ENCODE measurements at places on chromosomes 11 and 22.

DNA sequence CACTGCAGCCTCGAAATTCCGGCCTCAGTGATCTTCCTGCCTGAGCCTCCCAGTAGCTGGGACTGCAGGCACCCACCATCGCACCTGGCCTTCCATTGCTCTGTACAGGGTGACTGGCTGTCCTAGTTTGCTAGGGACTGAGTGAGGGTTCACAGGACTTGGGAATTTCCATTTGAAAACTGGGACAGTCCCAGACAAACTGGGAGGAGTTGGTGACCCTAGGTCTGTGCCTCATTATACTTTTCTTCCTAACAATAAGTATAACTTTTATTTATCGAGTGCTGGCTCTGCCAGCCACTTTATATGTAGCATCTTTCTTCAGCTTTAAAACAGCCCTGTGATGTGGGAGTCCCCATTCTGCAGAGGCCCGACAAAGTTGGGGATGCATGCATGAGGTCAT, 25.5 kb downstream of the TCP11L1 start:
- no peak for DNase-seq

DNA sequence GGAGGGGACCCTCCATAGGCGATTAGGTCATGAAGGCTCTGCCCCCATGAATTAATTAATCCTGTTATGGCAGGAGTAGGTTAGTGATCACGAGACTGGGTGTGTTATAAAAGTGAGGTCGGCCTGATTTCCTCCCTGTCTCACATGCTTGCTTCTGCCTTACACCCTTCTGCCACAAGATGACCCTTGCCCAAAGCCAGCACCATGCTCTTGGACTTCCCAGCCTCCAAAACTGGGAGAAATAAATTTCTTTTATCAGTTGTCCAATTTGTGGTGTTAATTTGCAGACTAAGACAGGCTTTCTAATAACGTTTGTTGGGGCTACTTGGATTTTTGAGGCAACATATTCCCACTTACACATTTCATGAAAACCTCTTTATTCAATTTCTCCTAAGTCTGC, 23.4 kb upstream of the ALDH3B2 start:
- DNase-seq: no peak

DNA sequence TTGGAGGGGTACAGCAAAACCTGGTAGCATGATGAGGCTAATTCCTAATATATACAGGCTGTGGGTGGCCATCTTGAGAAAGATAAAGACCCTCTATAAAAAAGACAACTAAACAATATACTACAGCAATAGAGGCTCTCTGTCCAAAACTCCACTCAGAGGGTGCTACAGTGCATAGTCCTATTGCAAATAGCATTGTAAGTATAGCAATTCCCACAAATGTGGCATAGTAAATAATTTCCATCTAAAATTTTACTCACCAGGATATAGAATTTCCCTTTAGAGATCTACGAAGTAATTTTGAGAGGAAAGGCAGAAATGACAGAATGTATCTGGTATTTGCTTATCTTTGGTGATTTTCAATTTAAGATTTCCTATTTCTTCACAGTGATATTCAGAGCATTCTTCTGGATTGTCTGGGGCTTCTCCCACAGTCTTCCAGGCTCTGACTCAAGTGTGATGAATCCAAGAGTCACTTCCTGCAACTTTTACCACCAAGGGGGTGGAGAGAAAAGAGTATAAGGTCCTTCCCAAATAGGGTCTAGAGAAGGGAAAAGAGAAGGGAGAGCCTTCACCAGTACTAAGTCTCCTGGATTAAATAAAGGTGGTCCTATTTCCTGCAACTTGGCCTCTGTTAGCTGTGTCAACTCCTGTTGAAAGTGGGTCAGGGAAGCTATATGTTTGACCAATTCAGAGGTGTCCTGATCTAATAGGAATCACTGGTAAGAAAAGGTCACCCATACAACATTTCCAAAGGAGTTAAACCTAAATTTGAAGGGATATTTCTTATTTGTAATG, 1054.7 kb upstream of the CNTN5 start:
- DNase-seq: no peak

DNA sequence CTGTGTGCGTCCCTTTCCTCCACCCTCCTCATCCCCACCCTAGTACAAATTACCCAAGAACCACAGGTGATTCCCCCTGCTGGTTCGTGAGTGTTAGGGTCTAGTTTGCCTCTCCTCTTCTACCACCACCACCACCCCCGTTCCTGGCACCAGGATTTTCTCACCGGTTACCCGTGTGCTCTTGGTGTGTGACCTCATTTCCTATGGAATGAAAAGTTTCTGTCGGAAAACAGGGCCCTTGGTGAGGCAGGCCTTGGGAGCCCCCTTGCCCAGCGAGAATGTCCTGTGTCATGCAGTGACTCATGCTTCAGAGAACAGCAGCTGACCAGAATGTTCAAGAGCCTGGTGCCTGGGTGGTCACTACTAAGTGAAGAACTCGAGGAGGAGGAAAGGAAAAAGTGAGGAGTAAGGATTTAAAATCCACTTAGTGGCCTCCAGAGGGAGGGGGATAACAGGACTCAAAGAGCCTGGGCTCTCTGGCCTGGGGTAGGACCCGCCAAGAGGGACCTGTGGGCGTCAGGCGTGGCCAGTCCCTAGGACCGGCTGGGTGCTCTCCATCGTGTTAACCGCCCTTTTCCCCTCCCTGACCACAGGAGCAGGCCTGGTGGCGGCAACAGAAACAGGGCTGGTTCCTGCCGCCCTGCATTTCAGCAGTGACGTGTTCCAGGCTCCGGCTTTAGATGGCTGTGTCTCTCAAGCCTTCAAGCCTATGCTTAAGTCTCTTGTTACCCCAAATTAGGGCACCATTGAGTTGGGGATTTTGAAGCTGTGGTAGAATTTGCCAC, 30.2 kb downstream of the C22orf31 start:
- no peak for DNase-seq

GRCh38 chr11:70883973-70884623, 368.3 kb downstream of the SHANK2 start:
- no peak for DNase-seq

- no peak for DNase-seq
Measured at GRCh38 chr11:79852176-79852575, 411.3 kb upstream of the TENM4 start.

DNA sequence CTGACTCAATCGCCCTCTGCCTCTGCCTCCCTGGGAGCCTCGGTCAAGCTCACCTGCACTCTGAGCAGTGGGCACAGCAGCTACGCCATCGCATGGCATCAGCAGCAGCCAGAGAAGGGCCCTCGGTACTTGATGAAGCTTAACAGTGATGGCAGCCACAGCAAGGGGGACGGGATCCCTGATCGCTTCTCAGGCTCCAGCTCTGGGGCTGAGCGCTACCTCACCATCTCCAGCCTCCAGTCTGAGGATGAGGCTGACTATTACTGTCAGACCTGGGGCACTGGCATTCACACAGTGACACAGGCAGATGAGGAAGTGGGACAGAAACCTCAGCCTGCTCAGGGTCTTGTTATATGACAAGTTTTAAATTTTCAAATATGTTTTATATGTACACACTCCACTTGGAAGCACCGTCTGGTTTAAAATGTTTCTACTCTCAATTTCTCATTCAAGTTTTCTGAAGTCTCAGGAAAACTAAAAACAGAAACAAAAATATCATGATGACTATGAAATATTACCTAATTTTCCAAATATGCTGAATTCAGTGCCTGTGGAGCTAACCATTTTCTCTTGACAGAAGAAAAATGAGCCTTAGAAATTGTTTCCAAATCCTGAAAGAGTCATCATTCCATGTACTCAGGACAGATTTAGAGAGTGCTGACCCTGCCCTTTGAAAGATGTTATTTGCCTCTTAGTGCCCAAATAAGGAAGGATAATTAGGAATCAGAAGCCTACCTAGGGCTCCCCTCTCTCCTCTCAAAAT, 48.8 kb upstream of the TOP3B start:
- DNase-seq: no peak

- no peak for DNase-seq
Measured at GRCh38 chr11:2217211-2218030, 45.8 kb upstream of the TH start.

DNA sequence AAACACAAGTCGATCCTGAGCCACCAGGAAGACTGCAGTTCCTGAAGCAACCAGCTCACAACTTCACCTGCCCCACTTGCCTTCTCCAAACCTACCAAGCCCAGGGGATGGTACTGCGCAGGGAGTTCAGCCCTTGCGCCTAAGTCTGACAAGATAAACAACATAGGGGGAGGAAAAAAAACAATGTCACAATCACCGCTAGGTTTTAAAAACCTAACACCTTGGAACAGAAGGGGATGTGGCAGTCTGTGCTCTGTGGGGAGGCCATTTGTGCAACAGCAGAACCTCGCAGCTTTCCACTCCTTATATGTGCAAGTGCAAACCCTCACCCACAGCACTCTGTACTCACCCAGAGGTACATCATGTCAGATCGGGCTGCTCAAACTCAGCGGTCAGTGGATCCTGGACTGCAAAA, 134.2 kb downstream of the RBFOX2 start:
- no peak for DNase-seq

DNA sequence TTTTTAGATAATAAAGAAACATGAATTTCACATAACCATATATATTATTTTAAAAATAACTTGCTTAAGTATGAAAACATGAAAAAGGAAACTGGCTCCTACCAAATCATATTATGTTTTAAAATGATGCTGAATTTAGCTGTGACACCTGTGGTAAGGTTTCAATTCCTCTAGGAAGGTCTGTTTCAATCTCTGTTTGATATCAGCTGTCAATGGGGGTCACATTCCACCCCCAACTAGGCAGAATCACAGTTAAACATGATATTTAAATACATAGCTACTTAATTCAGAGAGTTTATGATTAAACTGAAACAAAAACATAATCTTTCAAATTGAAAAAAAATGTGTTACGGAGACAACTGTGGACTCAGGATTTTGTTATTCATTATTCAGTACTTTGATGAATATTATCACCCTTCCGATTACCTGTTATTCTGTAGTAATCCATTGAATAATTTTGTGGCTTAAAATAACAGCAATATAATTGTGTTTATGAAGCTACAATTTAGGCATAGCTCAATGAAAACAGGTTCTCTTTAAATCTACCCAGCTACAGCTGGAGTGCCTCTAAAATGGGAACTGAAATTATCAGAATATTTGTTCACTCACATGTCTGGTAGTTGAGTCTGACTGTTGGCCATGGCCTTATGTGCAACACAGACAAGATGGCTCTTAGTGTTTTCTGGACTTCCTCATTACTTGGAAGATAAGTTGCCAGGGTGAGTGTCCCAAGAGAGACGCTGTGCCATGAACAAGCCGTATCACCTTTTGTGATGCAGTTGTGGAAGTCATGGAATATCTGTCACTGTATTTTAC, 244.6 kb upstream of the ANO3 start:
- no peak for DNase-seq

DNA sequence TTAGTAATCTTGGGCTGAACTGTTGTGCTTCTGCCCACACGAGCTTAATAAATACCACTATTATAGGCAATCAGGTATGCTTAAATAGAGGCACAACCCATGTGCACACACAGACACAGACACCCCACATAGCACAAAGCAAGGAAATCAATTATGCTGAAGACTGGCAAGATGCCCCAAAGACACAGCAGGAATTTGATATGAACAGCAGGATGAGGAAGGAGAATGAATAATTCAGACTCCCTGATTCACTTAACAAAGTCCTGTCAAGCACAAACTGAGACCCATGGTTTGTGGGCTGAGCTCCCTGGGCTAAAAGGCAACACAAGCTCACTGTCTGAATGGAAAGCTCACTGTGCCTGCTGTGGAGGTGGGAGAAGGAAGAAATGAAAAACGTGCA, 42.5 kb downstream of the RBFOX2 start:
- no peak for DNase-seq

GRCh38 chr22:42937164-42937843, 77.6 kb downstream of the PACSIN2 start:
- no peak for DNase-seq

GRCh38 chr22:45254388-45254787, 13.7 kb upstream of the KIAA0930 start:
- no peak for DNase-seq

DNA sequence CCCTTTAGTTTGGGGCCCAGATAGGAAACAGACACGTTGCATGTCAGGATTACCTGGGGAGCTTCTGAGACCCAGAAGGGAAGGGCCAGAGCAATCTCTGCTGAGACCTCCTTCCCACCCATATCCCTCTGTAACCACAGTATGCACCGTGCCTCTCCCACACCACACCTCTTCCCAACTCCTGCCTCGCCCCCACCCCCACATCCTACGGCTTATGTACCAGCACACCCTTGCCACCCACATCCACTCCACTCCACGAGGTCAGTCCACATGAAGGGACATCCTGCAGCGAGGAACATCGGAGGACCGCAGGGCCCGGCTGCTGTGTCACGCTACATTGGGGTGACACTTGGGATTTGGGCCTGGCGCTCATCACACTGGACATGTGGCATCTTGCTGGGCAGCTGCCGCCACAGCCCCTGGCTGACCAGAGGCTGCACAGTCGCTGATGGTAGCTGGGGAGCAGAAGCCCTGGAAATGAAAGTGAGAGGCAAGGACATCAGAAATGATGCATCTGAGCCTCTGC, 118.3 kb upstream of the LMO1 start:
- DNase-seq: no peak

- DNase-seq: no peak
Measured at GRCh38 chr11:28383456-28383855, 275.3 kb downstream of the METTL15 start.

DNA sequence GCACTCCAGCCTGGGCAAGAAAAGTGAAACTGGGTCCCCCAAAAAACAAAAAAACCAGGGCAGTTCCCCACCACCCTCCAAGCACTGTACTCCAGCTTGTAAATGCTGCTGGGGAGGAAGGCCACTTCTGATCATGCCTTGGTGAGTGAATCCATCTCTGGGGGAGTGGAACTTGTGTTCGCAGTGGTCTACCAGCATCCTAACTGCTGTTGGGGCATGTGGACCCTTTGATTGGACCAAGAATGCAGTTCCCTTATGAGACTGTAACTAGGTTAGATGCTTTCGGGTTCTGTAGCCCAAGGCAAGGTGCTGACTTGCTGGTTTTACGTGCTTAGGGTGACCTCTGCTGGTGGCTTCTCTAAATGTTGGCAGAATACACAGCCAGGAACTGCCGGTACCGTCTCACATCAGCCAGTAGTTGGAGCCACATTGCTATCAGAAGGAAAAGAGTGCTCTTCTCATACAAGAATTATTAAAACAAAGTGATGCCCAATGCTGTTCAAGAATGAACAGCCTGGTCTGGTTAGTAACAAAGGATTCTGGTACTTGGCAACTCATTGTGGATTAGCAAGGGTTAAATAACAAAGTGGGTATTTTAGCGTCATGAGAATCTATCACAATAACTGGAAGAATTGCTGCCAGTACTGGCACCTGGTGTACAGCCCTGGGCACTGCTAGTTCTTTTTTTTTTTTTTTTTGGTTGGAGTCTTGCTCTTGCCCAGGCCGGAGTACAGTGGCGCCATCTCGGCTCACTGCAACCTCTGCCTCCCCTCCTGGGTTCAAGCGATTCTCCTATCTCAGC, 13.0 kb downstream of the EIF1AD start:
- peak; percentile 92 for DNase-seq

DNA sequence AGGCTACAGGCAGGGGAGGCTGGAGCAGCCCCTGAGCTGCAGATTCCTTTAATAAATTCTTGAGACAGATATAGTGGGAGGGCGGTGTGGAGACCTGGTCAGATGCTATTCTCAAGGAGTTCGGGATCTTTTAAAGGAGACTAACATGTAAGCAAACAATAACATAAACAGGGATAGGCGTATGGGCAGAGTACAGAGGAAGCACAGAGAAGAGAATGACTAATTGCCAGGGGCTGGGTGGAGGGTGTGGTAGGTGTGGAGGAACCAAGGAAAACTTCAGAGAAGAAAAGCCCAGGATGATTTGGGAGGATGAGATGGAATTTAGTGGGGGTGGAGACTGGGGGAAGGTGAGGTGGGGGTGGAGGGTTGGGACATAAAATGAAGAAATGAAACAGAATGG, 9.7 kb upstream of the HEPHL1 start:
- DNase-seq: no peak
